Fibroblast of lung (primary cell): ENCODE measurements at places on chromosomes 2 and 18.

DNA sequence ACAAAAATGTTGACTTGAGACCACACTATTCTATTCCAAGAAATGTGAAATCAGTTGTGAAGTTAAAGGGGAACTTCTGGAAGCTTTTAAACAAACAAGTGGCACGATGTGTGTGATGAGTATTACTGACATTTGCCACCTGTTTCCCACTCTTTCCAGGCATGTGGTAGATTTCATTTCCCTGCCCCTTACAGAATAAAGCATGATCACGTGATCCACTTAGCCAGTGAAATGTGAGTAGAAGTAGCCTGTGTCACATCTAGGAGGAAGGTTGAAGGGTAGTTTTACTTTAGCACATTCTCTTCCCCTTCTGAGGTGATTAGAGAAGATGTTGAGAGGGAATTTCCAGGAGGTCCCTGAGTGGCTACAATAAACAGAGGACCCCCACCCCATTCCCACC lies 3.8 kb downstream of the COL4A4 start:
- no peak for DNase-seq

- DNase-seq, result no peak
Measured at GRCh38 chr2:194062401-194062800, 1594.6 kb upstream of the SLC39A10 start.

- DNase-seq, result no peak
Measured at GRCh38 chr2:210028178-210028577, 25.7 kb downstream of the RPE start.

DNA sequence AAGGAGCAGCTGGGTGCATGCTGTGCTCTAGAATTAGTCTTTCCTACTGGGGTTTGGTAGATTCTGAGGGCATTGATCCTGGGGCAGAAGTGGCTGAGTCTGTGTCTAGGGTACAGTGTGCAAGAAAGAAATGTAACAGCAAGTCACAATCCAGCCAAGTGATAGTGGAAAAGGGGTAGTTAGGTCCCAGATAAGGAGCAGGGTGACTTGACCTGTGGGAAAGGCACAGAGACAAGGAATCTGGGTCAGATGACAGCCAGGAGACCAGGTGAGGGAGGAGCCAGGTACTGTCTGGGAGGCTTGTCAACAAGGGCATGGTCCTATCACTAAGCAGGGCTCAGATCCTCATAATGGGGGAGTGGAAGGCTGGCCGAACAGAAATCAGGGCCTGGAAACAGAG lies 8.1 kb downstream of the IL37 start:
- DNase-seq, result no peak

GRCh38 chr2:1972011-1972410 lies 227.7 kb upstream of the PXDN start:
- DNase-seq, result no peak

- no peak for DNase-seq
Measured at GRCh38 chr2:230575642-230576324, 136.9 kb upstream of the CAB39 start.
